AG20443 (cell line): ENCODE measurements at places on chromosomes 2 and 18.

GRCh38 chr2:32652555-32653209 is 24.8 kb downstream of the TTC27 start:
- DNase-seq: no peak

DNA sequence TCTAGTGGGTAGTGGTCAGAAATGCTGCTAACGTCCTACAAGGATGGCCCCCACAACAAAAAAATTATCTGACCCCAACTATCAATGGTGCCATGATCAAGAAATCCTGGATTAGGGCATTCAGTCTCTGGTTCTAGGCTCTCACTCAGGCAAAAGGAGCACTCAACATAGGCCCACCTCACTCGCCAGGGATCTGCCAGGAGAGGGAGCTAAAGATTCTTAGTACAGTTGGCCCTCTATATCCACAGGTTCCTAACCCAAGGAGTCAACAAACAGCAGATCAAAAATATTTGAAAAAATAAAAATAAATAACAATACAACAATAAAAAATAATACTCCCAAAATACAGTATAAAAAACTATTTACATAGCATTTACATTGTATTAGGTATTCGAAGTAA is 10.0 kb downstream of the SLC4A5 start:
- peak; percentile 69 for DNase-seq

- no peak for DNase-seq
Observed at GRCh38 chr2:113041871-113042270, 10.8 kb downstream of the IL36B start.

DNA sequence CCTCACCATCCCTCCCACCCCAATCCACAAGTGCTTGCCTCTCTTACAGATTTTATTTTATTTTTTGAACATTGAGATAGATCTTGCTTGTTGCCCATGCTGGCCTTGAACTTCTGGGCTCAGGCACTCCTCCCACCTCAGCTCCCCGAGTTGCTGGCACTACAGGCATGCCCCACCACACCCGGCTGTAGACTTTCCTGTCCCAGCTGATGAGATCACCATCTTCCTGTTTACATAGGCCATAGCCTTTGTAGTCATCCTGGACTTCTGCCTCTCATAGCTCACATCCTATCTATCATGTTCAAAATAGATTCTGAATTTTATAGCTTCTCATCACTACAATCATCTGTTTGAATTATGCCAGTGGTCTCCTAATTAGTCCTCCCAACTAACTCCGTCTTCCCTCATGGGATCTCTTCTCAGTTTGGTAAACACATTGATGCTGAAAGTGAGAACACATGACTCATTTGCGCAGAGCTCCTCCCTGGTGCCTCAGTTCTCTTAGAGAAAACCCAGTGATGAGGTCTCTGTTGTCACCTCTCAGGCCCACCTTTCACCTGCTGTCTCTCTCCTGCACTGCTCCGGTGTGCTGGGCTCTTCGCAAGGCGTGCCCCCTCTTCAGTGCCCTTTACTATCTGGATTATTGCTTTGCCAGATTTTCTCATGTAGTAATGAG is 243.0 kb downstream of the ZNF407 start:
- DNase-seq: peak; percentile 52

DNA sequence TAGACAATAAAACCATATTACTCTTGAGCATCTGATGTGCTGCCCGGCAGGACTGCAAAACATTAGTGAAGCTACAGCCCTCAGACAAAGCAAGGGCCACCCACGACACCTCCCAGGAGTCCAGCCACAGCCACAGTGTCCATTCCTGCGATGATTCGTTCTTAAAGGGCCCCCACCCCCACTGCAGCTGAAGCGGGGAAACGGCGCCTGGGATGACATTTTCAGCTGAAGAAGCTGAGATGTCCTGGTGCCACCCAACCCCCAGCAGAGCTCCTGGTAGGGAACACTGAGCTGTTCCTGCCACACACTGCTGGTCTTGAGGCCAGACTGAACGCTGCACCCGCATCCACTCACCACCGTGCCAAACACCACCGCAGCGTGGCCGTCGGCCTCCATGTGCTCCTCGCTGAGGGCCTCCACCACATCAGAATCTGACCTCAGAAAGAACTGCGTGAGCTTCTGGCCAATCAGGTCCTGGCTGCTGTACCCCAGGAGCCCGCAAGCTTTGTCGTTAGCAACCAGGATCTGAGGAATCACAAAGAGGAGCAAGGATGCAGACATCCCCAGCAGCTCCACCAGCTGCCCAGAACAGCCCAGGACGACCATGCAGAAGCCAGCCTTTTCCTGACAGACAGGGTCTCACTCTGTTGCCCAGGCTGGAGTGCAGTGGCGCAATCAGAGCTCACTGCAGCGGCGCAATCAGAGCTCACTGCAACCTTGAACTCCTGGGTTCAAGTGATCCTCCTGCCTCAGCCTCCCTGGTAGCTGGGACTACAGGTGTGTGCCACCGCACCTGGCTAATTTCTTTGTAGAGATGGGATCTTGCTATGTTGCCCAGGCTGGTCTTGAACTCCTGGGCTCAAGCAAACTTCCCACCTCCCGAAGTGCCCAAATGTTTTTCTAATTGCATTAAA is 9.5 kb downstream of the PASK start:
- DNase-seq: no peak

GRCh38 chr2:142940606-142941223 is 63.3 kb downstream of the KYNU start:
- DNase-seq: no peak

- DNase-seq: no peak
Observed at GRCh38 chr2:230582851-230583283, 129.8 kb upstream of the CAB39 start.

GRCh38 chr18:79685281-79685680 is 5.7 kb downstream of the CTDP1 start:
- DNase-seq: no peak

- DNase-seq: no peak
Observed at GRCh38 chr2:232883116-232883721, 13.2 kb downstream of the SNORC start.
